Activated naive CD8-positive, alpha-beta T cell treated with anti-CD3 and anti-CD28 coated beads, Interleukin-2, amount 50 U/mL, for 16 hours (primary cell): ENCODE measurements at places on chromosomes 1 and 21.

DNA sequence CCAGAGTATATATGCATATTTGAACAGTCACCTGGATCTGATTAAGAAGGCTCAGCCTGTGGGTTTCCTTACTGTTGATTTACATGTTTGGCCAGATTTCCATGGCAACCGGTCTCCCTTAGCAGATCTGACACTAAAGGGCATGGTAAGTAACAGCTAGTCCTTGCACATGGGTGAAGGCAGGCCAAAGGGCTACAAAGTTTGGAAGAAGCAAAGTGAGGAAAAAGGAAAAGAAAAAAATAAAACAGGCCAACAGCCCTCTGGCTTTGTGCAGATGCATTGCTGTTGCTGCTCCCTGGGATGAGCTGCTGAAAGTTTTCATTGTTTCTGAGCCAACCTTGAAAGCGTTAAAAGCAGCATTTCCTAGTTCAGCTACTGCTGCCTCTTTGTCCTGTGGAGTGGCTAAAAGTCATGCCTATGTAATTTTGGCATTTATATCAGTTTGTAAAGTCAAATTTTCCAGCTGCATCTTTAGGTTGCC lies 176.5 kb upstream of the HOOK1 start:
- no peak for DNase-seq

DNA sequence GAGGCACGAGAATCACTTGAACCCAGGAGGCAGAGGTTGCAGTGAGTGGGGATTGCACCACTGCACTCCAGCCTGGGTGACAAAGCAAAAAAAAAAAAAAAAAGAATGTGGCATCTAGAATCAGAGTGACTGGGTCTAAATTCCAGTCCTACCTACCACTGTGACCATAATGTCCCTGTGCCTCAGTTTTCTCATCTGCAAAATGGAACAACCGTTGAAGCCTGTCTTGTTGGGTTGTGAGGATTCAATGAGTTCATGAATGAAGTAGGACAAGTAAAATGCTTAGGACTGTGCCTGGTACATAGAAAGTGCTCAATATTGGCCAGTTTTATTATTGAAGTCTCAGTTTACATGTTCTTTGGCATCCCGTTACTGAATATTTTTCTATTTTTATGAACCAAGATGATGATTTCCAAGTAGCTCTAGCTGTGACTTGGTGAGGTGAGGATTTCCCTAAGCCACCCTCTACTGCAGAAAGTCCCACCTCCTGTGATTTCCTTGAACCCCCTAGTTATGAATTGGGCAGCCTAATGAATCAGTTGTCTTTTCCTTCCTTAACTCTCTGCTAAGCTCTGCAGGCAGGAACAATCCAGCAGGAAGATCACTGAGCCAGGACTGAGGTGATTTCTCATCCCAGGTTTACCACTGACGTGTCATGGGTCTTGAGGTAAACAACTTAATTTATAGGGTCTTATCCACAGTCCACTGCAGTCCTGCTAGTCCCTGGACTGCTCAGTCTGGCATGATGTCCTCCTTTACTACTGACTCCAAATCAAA lies 18.9 kb upstream of the MEAF6 start:
- no peak for DNase-seq

DNA sequence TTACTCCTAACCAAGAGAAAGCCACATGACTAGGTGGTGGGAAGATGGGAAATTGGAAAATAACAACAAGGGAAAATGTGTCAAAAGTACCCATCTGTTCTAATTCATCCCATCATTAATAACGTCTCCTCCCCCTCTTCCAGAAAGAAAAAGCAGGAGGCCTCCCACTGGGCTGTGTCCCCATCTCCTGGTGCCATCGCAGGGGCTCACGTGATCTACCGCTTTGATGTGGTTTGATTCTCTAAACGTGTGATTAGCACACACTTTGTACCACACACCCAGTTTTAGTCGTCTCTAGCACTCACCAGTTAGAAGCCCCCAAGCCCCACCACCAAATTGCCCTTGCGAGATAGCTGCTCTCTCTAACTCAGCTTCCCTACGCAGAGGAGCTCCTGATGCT lies 353.6 kb downstream of the RRAGC start:
- no peak for DNase-seq

DNA sequence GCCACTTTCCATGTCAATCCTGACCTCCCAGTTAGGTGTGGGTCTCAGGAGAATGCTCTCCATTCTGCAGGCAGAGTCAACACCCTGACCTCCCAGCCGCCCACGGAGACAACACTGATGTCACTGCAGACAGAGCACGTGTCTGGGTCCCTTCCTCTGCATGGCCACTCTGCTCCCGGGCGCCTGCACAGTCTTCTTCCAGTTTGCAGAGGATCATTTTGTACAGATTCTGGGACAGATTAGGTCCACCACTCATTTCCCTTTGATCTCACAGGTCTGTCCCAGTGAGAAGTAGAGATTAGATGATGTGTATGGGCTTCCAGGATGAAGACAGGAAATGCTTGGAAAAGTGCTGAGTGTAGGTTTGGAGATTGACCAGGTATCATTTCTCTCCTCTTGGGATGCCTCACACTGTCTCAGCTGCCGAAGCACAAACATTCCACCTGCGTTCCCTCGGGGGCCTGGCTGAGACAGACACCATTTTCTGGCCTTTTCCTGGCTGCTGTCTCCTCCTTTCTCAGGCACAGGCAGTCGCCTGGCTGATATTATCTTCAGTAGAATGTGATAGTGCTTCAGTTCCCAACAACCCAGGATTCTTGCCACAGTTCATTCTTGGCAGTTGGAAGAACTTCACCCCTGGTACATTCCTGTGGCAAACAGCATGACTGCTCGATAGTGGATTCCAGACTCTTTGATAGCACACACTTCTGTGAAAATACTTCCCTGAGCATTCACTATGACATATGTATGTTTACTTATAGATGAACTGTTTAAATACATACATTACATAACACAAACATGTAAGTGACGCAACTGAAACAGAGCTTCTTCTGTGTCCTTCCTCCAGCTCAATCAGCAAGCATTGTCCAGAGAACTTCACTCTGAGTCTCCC lies 7.9 kb downstream of the MYBPHL start:
- DNase-seq: no peak

- DNase-seq: no peak
Measured at GRCh38 chr1:191498318-191498717, 659.9 kb upstream of the RGS18 start.
